Airway epithelial cell (primary cell): ENCODE measurements at places on chromosomes 13 and 19. TPM values are rescaled to one million over a fixed set of nuclear protein-coding genes. Genes with fewer than 3 reads are reported as not detected.

Gene MEGF8
- total RNA-seq: 17.3 and 17.5 TPM in 2 replicates

Gene NCAN
- not detected in 2 replicates for total RNA-seq

Gene PROZ
- total RNA-seq: not detected in 2 replicates

Gene ZNF536
- not detected in 2 replicates for total RNA-seq

Gene FKBP8
- 364 and 413 TPM in 2 replicates for total RNA-seq

Gene DENND1C
- total RNA-seq: 0.05 and 0.14 TPM in 2 replicates

Gene C19orf67
- not detected in 2 replicates for total RNA-seq

Gene NUMBL
- 18.9 and 19.9 TPM in 2 replicates for total RNA-seq

Gene ECSIT
- total RNA-seq: 41.3 and 44.0 TPM in 2 replicates

Gene ZNF296
- total RNA-seq: 0.98 and 4.7 TPM in 2 replicates

Gene AMH
- total RNA-seq: 0.35 and 2.1 TPM in 2 replicates
